ENCODE measurements at places on chromosomes 11 and 22.

DNA sequence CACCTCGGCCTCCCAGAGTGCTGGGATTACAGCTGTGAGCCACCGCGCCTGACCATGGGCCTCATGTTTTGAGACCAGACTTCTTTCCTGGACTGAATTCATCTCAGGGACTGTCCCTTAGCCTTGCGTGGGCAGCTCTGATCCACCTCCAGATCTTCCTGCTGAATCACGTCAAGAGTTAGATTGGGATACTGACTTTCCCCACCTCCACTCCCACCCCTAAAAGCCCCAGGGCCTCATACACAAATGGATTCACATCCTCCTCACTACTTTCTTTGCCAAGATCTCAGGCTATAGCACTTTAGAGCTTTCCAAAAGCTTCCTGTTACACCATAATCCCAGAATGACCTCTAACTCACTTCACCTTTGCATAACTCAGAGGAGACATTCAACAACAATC lies 12.1 kb downstream of the CCDC87 start:
- no peak for DNase-seq

DNA sequence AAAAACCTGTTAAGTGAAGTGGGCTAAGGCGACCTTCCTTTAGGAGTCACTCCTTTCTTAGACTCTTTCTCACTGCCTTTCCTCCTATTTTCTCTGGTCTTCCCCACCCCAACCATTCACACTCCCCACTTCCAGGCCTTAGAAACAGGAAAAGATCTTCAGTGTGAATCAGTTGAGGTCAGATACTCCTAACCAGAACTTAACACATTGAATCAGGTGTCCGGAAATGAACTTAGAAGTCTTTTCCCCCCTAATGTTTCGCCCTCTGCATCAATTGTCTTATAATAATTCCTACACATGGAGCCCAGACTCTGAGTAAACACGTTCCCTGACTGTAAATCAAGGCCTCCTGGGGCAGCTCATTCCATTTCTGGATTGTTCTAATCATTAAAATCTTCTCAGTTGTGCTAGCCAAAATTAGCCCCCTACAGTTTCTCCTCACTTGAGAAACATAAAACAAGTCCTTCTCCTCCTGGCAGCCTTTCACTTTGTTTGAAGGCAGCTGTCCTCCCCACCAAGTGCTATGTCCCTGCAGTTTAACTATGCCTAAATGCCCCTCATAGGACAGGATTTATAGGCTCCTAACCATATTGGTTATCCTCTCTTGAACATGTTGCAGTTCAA lies 32.7 kb upstream of the USP47 start:
- DNase-seq = no peak

DNA sequence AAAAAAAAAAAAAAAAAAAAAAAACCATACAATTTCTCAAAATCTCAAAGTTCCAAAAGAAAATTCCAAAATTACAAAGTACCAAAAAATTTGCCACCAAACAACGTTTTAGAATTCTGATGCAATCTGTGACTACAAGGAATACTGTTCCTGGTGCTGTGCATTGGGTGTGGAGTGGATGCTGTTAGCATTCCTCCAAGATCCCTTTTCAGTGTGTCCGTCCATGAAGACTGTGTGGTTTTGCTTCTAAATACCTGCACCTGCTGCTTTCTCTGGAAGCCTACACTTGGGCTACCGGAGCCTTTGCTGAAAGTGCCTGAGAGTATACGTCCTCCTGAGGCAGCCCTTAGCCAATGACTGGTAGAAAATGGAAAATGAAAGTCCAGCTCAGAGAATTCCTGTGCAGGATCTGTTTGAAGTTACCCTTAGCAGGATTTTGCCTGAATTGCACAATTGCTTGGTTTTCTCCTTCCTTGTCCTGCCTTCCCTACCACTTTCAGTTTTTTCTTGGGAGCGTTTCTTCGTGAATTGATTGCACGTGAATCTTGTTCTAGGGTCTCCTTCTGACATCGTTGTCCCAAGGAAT lies 140.8 kb downstream of the TRPC6 start:
- DNase-seq = no peak

DNA sequence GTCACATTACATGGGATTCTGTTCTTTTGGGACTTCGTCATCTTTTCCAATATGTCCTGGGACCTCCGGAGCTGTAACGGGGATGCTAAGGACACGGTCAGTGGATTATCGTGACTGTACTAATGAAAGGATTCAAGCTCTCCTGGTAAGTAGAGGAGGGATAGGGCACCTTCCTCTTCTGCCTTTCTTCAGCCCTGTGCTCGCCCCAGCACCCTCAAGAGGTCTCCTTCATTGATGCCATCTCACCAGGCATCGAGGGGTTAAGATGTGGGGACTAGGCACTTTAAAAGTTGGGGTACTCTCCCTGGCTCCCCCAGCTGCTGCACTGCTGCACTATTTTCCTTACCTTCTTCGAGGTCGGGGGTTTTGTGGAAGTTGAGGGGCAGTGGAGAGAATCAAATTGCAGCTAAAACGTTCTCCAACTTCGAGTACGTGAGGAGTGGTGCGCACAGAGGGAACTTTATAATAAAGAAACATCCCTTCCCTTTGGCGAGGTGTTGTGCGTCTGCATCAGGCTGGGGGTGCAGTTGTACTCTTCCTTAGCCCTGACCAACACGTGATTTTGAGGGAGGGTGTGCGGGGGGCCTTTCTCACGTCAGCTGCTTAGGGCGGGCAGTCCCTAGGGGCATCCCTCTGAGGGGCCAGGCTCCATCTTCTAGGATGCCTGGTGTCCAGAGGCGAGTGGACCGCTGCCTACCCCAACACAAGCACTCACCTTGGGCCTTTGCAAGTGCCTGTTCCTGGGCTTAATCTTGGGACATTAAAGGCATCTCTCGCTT lies 96.1 kb downstream of the GRAMD1B start:
- no peak for DNase-seq

GRCh38 chr11:34382532-34383276 lies 24.9 kb upstream of the ABTB2 start:
- DNase-seq = no peak

- no peak for DNase-seq
Measured at GRCh38 chr22:43396934-43397457, 14.8 kb upstream of the MPPED1 start.

- DNase-seq = peak; percentile 80
Measured at GRCh38 chr11:66543263-66544107, 2.4 kb downstream of the ZDHHC24 start.

DNA sequence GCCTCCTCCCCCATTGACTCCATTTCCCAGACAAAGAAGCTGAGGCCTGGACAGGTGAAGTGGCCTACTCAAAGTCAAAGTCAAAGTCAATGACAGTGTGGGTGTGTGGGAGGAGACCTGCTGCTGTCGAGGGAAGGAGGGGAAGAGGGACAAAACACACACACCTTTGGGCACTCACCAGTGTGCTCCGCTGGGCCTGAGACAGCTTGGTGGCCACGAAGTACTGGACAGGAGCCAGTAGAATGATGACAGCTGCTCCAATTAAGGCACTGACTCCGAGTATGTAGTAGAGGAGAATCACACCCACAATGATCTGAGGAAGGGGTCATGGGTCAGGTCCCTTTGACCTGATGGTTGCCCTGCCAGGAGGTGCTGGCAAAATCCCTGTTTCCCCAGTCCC lies 33.6 kb downstream of the ABCC8 start:
- no peak for DNase-seq

GRCh38 chr22:42281706-42282251 lies 11.3 kb upstream of the TCF20 start:
- no peak for DNase-seq

DNA sequence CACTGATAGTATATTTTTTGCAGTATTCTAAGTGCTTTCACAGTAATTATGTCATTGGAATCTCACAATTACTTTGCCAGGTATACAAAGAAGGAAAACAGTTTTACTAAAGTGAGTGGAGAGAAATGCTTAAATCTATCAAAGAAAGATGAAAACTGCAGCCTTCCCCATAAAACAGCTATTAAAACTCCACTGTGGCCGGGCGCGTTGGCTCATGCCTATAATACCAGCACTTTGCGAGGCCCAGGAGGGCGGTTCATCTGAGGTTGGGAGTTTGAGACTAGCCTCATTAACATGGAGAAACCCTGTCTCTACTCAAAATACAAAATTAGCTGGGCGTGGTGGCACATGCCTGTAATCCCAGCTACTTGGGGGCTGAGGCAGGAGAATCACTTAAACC lies 19.1 kb downstream of the OR51E1 start:
- DNase-seq = no peak

GRCh38 chr11:69615545-69616278 lies 25.2 kb upstream of the CCND1 start:
- no peak for DNase-seq

GRCh38 chr11:112437096-112437495 lies 176.4 kb upstream of the PLET1 start:
- no peak for DNase-seq

- DNase-seq = no peak
Measured at GRCh38 chr11:116715383-116715782, 57.4 kb downstream of the BUD13 start.

GRCh38 chr11:26731084-26731456 lies 9.2 kb upstream of the SLC5A12 start:
- DNase-seq = no peak

- no peak for DNase-seq
Measured at GRCh38 chr22:38415046-38415445, 40.0 kb downstream of the KCNJ4 start.

- DNase-seq = no peak
Measured at GRCh38 chr11:13109616-13110015, 100.5 kb downstream of the RASSF10 start.

- DNase-seq = no peak
Measured at GRCh38 chr11:17801166-17801565, 66.6 kb downstream of the KCNC1 start.

DNA sequence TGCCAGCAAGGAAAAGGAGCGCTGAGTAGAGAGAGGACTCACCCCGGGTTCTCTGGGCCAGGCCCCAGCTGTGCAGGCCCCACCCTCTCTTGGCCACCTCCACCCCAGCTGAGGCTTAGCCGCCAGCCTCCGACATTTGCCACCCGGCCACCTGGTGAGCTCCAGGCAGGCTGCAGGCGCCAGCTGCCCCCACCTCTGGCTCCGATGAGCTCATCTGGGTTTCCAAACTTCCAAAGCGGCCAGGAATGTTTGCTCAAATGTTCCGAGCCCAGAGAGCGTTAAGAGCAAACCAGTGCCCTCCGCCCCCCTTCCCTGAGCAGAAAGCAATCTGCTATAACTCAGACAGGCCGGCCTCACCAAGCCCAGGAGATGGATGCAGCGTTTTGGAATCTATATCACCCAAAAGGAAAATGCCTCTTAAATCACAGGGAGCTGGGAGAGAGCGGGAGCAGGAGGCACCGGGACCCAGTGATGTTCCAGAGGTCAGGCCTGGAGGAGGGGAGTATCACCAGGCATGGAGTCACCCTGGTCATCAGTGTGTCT lies 9.1 kb upstream of the MN1 start:
- no peak for DNase-seq

DNA sequence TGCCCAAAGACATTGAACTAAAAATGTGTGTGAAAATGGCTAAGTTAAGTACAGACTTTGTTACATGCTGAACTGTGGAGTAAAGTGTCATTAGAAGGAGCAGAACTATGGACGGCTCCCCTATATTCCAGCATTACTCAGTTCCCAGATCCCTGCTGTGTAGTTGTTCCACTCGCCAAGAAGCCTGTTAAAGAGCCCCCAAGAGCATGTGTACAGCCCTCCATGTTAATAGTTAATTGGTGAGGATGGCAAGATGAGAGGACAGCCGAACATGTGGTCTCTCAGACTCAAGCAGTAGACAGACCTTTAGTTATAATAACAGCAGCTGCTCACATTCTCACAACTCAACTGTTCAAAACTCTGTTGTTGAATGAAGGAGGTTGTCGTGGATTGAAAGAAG lies 127.4 kb downstream of the ELP4 start:
- DNase-seq = no peak

DNA sequence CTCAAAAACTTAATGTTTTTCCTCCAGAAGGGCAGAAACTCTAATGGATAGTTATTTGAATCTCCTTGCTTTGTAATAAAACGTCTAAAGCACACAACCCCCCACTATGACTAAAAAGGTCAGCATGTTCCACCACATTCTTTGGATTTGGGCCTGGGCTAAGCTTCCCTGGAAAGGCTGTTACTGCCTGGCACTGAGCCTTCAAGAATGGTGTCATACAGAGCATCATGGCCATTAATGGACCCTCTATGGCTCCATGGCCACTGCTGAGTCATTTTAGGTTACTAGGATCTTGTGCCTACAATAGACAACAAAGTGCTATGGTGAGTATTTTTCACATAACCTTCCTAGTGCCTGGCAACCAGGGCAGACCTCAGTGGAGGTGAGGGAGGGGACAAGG lies 242.6 kb upstream of the FAT3 start:
- DNase-seq = no peak

- no peak for DNase-seq
Measured at GRCh38 chr11:128181088-128181480, 406.3 kb downstream of the ETS1 start.

- peak; percentile 67 for DNase-seq
Measured at GRCh38 chr11:117815262-117815803, 9.2 kb downstream of the FXYD2 start.

GRCh38 chr11:11985016-11985715 lies 23.3 kb downstream of the DKK3 start:
- no peak for DNase-seq

- no peak for DNase-seq
Measured at GRCh38 chr11:121672630-121673487, 220.1 kb upstream of the SORL1-AS1 start.

DNA sequence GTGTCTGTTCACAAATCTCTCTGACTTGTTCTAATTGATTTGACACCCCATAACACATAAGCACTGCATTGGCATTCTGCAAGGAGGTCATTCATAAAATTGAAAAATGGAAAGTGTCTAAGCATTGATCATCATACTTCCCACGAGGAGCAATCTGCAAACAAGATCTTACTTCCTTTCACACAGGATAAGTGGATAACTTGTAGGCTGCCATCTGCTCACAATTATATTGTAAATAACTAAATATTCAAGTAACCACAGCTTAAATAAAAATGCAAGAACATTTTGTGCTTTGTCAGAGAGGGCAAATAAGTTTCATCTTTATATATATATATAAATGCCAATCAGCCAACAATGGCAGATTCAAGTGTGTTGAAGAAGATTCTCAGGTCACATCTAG lies 264.8 kb upstream of the ZC3H12C start:
- no peak for DNase-seq

GRCh38 chr11:19651028-19651427 lies 61.6 kb upstream of the NAV2 start:
- DNase-seq = no peak
